NCI-H1694 (cell line): ENCODE measurements at places on chromosomes 12 and 14.
A peak's percentile ranks its signal among the peaks of the same experiment; 100 is the strongest.

DNA sequence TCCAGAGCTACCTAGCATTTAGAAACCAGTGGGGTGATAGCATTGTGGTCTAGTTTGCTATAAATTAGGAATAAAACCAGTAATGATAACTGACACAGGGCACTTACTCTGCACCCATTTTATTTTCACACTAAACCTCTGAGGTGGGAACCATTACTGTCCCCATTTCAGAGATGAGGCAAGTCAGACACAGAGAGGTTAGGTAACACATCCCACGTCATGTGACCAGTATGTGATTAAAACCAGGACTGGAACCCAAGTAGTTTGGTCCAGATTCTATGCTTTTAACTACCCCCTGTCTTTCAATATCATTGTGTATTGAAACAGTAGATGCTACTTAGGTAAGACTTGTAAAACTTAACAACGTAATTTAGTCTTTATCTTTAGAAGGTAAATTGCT lies 110.2 kb downstream of the PLXNC1 start:
- no peak for DNase-seq

- DNase-seq, result no peak
Observed at GRCh38 chr14:43145361-43145760, 1361.7 kb downstream of the FSCB start.

- no peak for DNase-seq
Observed at GRCh38 chr14:61502459-61503093, 181.2 kb downstream of the PRKCH start.

- DNase-seq, result no peak
Observed at GRCh38 chr12:105929192-105929591, 209.6 kb downstream of the NUAK1 start.

- DNase-seq, result no peak
Observed at GRCh38 chr12:119100933-119101332, 77.8 kb upstream of the HSPB8 start.

DNA sequence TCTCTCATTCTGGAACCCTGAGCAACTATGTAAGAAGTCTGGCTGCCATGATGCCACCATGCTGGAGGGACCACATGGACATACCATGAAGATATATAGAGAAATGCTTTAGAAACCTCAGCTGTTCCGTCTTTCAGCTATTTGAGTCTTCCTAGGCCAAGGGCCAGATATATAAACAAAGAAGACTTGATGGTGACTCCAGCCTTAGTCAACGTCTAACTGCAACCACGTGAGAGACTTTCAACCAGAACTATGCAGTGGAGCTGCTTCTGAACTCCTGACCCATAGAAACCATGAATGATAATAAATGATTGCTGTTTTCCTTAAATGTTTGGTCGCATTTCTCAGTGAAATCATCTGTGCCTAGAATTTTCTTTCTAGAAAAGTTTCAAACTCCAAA lies 20.0 kb upstream of the KITLG start:
- no peak for DNase-seq

DNA sequence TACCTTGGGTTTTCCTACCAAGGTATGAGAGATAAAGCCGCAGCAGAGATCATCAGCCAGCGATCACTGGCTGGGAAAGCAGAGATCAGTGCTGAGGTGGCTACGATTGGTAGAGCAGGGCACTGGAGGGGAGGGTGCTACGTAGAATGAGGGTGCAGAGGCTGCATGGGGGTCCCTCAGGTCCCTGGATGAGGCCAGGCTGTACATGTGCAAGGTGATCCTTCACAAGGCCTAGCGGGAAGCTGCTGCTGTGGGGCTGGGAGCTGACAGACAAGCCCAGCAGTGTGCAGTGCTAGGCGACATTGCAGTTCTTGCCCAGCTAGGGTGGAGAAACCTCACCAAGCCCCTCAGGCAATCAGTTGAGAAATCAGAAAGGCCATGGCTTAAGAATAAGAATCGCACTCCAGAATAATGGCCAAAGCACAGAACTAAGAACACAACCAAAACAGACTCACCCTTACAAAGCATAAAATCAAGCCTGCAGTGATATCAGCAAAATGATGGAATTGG lies 37.2 kb upstream of the GPR132 start:
- DNase-seq, result no peak

GRCh38 chr12:79262938-79263337 lies 398.4 kb downstream of the SYT1 start:
- no peak for DNase-seq

DNA sequence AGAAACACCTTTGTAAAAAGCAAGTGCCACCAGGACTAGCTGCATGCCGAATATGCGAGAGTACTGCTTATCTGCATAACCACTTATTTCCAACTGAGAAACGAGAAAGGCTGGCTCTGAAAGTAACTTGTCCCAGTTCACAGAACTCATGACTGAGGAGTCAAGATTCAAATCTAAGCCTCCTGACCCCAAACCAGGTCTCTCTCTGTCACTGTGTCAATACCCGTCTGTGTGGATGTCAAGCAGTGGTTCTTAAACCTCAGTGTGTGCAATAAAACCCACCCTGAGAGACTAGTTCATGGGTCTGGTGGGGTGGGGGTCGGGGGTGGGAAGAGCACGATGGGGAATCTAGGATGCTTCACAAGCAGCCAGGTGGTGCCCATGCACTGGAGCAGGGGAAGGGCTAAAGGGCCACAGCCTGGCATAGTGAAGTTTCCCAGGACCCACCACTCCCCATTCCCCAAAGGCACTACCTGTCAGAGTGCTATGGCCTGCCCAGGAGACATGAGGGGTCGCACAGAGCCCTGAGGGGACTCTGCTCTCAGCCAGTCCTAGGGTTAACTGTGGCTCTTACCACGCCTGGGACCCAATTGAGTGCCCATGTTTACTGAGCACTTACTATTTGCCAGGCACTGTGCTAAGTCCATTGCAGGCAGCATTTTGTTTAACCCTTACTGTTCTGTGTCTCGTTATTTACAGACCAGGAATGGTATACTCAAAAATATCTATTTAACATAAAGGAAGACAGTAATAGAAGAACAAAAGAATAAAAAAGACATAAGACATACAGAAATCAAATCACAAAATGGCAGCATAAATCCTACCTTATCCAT lies 33.4 kb upstream of the PNMA1 start:
- DNase-seq, result no peak

GRCh38 chr12:10048526-10048925 lies 18.0 kb downstream of the CLEC9A start:
- no peak for DNase-seq

DNA sequence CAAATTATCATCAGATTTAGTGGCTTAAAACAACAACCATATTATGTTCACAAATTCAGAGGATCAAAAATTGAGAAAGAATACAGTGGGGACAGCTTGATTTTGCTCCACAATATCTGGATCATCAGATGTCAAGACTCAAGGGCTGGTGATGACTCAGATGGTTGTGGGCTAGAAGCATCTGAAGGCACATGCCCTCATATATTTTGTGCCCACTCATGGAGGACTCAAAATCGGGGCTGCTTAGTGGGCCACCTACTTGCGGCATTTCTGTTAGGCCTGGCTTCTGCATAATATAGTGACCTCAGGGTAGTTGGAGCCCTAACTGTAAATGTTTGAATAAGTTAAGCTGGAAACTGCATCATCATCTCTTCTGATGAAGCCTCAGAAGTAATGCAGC lies 584.5 kb downstream of the SLC16A7 start:
- no peak for DNase-seq

DNA sequence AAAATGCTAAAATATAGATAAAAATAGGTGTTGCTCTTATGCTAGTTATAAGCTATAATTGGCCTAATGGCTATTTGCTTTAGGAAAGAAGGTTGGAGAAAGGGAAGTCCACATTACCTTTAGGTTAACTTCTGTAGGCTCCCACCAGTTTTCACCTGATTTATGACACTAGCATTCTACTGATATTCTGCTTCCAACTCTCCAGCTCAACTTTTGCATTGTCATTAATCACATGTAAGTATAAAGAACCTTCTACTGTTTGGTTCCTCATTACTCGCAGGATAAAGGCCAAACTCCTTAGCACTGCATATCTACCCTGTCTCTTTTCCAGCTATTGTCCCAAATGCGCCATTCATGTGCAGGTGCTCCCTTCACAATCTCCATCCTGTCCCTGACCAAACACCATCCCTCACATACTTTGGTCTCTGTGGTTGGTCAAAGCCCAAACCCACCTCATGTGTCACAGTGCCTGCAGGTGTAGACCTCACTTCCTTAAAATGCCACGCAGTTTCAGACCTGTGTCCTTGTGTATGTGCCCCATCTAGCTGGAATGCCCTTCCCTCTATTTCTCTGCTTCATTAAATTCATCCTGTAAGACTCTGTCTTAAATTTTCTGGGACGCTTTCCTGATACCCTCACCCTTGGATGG lies 3.3 kb downstream of the DDHD1 start:
- DNase-seq, result no peak

DNA sequence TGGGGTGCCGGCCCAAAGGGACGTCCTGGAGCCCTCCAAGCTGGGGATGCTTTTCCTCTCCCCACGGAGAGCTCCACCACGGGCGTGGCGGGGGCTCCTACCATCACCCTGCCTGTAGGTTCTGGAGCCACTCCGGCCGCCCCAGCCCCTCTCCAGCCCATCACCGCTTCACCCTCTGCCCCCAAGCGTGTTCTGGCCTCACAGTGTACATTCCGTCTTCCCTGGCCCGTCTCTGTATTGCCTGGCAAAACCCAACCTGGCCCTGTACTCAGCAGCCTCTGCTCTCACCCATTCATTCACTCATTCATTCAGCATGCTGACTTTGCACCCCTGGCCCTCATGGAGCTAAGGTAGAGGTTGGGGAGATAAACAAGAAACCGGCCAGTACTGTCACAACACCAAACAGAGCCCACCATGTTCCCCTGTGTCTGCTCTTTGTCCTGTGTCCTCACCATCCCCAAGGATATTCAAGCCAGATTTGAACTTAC lies 20.3 kb downstream of the SLC25A29 start:
- DNase-seq, result no peak

- peak; percentile 49 for DNase-seq
Observed at GRCh38 chr14:105205673-105206208, 24.6 kb upstream of the NUDT14 start.

DNA sequence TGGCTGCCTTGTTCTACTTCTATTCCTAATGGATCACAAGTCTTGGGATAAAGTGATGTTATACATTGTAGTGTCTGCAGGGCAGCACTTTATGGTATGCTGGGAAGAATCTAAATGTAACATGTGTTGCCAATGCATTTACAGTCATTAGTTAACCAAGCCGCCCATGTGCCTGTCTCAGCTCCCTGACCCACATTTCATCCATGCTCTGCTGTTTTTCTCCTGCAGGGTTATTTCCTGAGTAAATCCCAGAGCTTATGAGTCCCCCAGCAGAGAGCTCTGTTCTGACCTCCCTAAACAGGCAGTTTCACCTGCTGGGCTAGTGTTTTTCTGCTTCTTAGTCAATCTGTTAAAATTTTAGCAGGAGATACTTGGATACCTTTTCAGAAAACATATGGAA lies 4.4 kb upstream of the TMTC2 start:
- peak; percentile 55 for DNase-seq

- no peak for DNase-seq
Observed at GRCh38 chr12:587132-588023, 75.9 kb downstream of the NINJ2 start.

GRCh38 chr14:96038920-96039632 lies at the start of gene C14orf132:
Gene C14orf132 (plus strand): TSS chr14:96039362. CDS start chr14:96039501, 139 bp downstream.
- DNase-seq, result peak; percentile 72

- DNase-seq, result no peak
Observed at GRCh38 chr12:44565163-44565562, 311.0 kb downstream of the NELL2 start.

GRCh38 chr12:77882709-77883108 lies 52.0 kb downstream of the NAV3 start:
- DNase-seq, result no peak

DNA sequence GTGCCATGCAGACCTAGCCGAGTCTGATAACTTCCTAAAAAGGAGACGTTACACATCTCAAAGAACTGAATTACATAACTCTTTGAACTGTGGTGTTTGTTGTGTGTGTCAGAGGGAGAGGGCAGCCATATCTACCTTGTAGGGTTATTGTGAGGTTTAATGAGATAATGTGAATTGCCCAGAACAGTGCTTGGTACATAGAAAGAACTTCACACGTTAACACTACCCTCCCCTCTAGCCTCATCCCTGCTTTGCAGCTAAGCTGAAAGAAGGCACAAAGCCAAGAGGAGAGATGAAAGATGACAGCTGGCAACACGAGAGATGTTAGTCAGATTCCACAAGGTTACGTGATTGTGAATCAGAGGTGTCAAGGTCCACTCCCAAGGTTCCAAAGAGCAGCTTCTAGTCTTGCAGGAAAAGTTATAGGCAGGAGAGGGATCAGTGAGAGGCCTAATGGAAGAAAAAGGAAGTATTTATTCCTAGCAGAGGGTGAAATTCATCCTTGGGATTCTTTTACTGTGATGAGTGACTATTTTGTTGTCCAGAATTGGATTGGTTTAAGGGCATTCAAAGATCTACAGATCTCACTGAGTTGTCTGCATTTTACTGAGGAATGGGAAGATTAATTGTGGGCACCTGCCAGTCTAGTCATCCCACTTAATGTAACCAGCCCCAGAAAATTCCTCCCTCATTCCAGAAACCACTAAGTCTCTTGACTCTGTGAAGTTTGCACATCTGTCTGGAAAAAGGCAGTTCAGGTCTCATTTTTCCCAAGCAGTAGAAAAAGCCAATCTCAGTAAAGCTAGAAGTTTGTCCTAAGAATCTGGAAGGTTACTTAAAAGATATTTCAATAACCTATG lies 25.9 kb upstream of the WNK1 start:
- DNase-seq, result peak; percentile 14

DNA sequence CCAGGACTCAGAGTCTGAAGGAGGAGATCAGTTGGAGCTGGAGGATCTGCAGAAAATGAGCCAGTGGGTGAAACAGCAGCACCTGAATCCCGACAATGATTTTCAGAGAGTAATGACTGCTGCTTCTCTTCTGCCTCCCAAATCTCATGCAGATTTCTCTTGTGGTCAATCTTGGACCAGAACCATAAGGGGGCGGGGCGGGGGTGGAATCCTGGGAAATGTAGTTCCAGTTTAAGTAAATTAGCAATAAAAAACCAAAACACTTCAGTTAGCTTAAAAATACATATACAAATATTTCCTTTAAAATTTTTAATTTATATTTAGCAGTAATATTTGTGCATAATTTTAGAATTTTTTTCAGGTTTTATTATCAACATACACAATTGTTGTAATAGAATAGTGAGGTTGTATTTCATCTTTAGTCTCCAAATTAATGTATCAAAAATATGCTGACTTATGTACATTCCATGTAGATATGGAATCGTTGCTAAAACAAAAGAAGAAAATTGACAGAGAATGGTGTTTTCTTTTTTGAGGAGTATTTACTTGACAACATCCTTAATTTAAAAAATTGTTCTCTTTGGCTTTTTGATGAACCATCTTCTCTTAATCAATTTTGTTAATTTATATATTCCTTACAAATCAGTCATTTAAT lies 223.5 kb upstream of the SYT10 start:
- DNase-seq, result no peak
